A549 treated with Mapracorat at 1 μM for 4 hours (cell line): ENCODE measurements at places on chromosomes 2 and 18. TPM values are rescaled to one million over a fixed set of nuclear protein-coding genes. Genes with fewer than 3 reads are reported as not detected.

The POTEF gene
- total RNA-seq, result not detected in 5 replicates

The ACMSD gene
- total RNA-seq, result not detected in 5 replicates

The CYP27C1 gene
- total RNA-seq, result 2.4 to 4.8 TPM (median 3.8 TPM) in 5 replicates

The ATIC gene
- total RNA-seq, result 201 to 218 TPM (median 211 TPM) in 5 replicates

The ASPRV1 gene
- total RNA-seq, result 0.19 to 0.27 TPM (median 0.23 TPM) in 5 replicates

The EPB41L3 gene
- total RNA-seq, result 0.10 to 0.81 TPM (median 0.21 TPM) in 5 replicates

The KCNG2 gene
- not detected in 5 replicates for total RNA-seq

The CRACDL gene
- total RNA-seq, result 2.5 to 3.8 TPM (median 2.8 TPM) in 5 replicates

The LNPK gene
- 9.5 to 15.9 TPM (median 13.8 TPM) in 5 replicates for total RNA-seq
